Esophagus squamous epithelium (tissue), 5 donors: ENCODE measurements at places on chromosomes 5 and 9.
A peak's percentile ranks its signal among the peaks of the same experiment; 100 is the strongest.

DNA sequence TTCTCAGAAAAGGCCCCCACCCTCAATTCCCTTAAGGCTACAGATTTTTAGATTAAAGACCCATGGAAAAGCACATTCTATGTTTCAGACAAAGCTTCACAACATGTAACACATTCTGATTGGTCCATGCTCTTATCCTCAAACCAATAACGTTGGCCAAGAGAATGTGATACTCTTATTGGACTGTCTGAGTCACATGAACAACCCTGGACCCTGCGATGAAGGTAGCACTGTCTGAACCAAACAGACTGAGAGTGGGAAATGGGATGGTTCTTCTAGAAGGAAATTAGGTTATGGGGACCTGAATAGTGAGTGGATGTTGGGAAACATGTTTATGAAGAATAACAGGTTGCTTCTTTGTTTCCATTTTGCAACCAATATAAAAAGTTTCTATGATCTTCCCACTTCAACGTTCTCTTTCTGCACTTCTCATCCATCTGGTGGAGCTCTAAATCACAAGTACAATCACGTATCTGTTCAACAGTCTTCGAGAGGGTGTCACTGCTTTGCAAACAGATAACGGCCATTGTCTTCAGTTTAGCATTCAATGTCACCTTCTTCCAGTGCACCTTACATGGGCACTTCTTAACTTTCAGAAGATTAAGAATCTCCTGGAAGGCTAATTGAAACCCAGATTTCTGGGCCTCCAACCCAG, 81.6 kb downstream of the PTCH1 start:
- H3K4me1 ChIP-seq, result no peaks in the 10 kb centered on the region
- no peaks in the 10 kb centered on the region for H3K27me3 ChIP-seq
- no peak overlapping the region for H3K27ac ChIP-seq
- no peaks in the 10 kb centered on the region for H3K36me3 ChIP-seq
- H3K4me3 ChIP-seq, result no peak overlapping the region

DNA sequence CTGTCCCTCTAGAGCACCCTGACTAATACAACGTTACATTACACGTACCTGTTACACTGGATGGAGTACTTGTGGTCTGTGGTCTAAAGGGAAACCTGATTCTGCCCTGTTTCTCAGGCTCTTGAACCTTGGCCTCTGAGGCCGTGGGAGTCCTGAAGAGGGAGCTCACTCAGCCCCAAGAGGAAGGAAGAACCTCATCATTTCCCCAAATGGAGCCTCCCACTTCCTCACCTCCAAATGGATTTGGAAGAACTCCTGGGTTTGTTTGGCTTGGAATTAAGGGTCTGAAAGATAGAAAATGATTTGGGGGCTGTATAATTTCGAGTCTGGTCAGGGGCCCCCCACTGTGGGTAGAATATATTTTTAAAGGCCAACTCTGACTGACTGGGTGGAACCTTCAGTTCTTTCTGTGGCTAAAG, 200.2 kb downstream of the SEMA6A start:
- H3K36me3 ChIP-seq, result no peaks in the 10 kb centered on the region
- H3K27me3 ChIP-seq, result no peaks in the 10 kb centered on the region
- no peak for DNase-seq
- no peak overlapping the region for H3K4me3 ChIP-seq

- no peaks in the 10 kb centered on the region for H3K4me1 ChIP-seq
- peaks cover 33% of the 10 kb centered on the region for H3K36me3 ChIP-seq
- DNase-seq, result no peak
- H3K27me3 ChIP-seq, result no peaks in the 10 kb centered on the region
- H3K27ac ChIP-seq, result no peak overlapping the region
- H3K4me3 ChIP-seq, result no peak overlapping the region
These were observed 63.2 kb downstream of the TTLL11 start for GRCh38 chr9:122029898-122030297.

GRCh38 chr9:93679536-93680442, 103.4 kb downstream of the PHF2 start:
- H3K4me3 ChIP-seq, result no peak overlapping the region
- peaks cover 28% of the 10 kb centered on the region for H3K27me3 ChIP-seq
- no peaks in the 10 kb centered on the region for H3K4me1 ChIP-seq
- no peak overlapping the region for H3K27ac ChIP-seq

DNA sequence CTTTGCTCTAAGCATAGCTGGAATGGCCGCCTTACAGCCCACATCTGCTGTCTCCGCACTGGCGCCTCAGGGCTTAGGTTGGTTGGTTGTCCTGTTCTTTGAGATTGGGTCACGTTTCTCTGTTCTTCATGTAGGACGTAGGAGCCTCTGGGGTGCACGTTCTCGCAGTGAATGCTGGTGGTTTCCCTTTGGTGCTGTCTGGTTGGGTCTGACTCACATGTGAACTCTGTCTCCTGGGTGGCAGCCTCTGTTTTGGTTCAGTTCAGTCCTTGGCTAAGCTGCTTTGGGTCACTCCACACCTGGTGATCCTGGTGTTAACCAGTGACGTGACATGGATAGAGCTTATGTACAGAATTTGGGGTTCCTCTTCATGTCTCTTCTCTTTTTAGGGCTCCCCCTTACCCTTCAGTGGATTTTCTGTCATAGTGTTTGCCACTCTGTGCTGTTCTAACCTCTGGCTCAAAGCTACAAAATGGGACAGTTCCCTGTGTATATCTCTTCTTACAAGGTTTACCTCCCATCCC, 12.6 kb upstream of the LPCAT1 start:
- no peaks in the 10 kb centered on the region for H3K36me3 ChIP-seq
- H3K27me3 ChIP-seq, result no peaks in the 10 kb centered on the region
- peak overlapping the region; percentile 36 for H3K27ac ChIP-seq
- H3K4me1 ChIP-seq, result peaks cover 20% of the 10 kb centered on the region
- H3K4me3 ChIP-seq, result peak overlapping the region; percentile 14

DNA sequence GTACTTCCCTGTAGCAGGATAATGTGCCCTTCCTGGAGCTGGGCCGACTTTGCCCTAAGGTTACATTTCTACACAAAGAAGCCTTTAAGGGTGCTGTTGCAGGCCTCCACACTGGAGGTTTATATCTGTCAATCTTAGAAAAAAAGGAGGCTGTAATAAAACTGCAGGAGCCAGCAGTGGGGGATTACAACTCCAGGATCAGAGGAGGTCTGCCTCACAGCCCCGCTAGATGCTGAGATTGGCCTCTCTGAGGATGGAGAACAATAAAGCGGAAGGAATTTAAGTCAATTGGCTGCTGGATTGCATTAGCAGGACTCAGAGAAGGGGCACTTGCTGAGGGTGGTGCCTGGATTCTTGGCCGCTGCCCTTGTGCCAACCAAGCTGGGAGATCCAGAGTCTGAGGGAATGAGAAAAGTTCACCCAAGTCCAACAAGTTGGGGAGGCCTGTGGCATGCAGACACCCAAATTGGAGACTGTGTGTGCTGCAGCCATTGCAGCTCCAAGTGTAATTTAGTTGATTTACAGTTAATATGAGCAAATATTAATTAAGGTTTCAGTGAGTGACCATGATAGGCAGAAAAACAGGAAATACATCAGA, 99.0 kb upstream of the SSBP2 start:
- DNase-seq, result no peak
- H3K36me3 ChIP-seq, result no peaks in the 10 kb centered on the region
- H3K27me3 ChIP-seq, result no peaks in the 10 kb centered on the region
- H3K4me1 ChIP-seq, result peaks cover 73% of the 10 kb centered on the region
- peak overlapping the region; percentile 79 for H3K27ac ChIP-seq

- no peak overlapping the region for H3K4me3 ChIP-seq
- H3K4me1 ChIP-seq, result no peaks in the 10 kb centered on the region
- no peaks in the 10 kb centered on the region for H3K36me3 ChIP-seq
- no peaks in the 10 kb centered on the region for H3K27me3 ChIP-seq
- no peak for DNase-seq
These were observed 774.5 kb upstream of the RGMB start for GRCh38 chr5:97998941-97999340.

DNA sequence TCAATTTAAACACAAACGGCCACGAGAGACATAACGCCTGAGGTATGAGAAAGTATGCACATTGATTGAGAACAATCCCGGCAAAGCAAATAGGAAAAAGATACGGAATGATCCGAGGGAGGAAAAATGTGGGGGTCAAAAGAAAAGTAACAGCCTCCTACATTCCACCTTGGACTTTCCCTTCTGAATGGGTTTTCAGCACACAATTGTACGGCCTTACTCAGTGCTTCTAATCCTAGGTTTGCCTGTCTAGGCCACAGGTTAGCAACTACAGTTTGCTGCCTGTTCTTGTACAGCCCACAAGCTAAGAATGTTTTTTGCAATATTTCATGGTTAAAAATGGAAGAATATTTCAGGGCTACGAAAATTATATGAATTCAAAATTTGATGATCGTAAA, 46.2 kb upstream of the RNF20 start:
- H3K36me3 ChIP-seq, result no peaks in the 10 kb centered on the region
- H3K4me1 ChIP-seq, result peaks cover 2% of the 10 kb centered on the region
- no peak for DNase-seq
- H3K27ac ChIP-seq, result peak overlapping the region; percentile 93

GRCh38 chr9:127987103-127987614, 6.4 kb upstream of the EEIG1 start:
- H3K4me3 ChIP-seq, result no peak overlapping the region
- DNase-seq, result no peak
- peaks cover 44% of the 10 kb centered on the region for H3K4me1 ChIP-seq
- H3K27me3 ChIP-seq, result no peaks in the 10 kb centered on the region
- H3K27ac ChIP-seq, result peak overlapping the region; percentile 68
- no peaks in the 10 kb centered on the region for H3K36me3 ChIP-seq

DNA sequence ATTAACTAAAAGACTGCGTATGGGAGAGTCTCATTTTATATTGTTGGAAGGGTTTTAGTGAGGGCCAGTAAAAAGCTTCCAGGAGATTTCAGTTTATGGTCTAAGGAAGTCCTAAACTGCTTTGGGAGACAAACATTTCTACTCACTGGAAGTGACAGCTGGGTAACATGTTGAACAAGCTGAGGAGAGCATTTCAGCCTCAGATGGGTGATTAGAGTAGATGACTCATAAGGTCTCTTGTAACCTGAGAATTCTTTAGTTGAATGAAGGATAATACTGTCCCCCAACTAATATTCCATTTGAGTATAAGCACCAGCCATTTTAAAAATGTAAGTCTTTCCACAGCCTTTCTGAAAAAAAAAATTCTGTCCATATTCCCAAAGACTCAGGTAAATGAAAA, 218.0 kb upstream of the C9orf72 start:
- no peak overlapping the region for H3K27ac ChIP-seq
- H3K27me3 ChIP-seq, result no peaks in the 10 kb centered on the region
- H3K36me3 ChIP-seq, result no peaks in the 10 kb centered on the region
- no peak for DNase-seq
- no peaks in the 10 kb centered on the region for H3K4me1 ChIP-seq
- no peak overlapping the region for H3K4me3 ChIP-seq

DNA sequence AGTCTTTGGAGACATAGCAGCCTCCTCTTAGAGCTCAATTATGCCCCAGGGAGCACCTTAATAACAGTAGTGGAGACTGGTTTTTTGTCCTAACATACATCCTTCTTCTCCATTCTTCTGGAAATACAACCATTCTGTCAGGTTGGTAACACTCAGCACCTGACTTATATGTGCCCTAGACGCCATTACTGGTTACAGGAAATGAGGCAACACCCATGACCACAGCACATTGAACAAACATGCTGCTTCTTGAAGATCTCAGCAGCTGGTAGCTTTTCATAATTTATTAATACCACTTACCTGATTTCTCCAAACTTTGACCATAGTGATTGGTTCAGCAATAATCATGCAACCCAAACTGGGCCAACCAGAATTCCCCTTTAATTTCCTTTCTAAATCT, 25.1 kb upstream of the TRPM3 start:
- H3K4me3 ChIP-seq, result no peak overlapping the region
- H3K4me1 ChIP-seq, result no peaks in the 10 kb centered on the region
- no peak overlapping the region for H3K27ac ChIP-seq
- no peak for DNase-seq

- no peak for DNase-seq
- no peak overlapping the region for H3K27ac ChIP-seq
- H3K36me3 ChIP-seq, result no peaks in the 10 kb centered on the region
- no peaks in the 10 kb centered on the region for H3K27me3 ChIP-seq
- H3K4me1 ChIP-seq, result no peaks in the 10 kb centered on the region
These were observed 461.3 kb upstream of the RORB start for GRCh38 chr9:74035786-74036185.

DNA sequence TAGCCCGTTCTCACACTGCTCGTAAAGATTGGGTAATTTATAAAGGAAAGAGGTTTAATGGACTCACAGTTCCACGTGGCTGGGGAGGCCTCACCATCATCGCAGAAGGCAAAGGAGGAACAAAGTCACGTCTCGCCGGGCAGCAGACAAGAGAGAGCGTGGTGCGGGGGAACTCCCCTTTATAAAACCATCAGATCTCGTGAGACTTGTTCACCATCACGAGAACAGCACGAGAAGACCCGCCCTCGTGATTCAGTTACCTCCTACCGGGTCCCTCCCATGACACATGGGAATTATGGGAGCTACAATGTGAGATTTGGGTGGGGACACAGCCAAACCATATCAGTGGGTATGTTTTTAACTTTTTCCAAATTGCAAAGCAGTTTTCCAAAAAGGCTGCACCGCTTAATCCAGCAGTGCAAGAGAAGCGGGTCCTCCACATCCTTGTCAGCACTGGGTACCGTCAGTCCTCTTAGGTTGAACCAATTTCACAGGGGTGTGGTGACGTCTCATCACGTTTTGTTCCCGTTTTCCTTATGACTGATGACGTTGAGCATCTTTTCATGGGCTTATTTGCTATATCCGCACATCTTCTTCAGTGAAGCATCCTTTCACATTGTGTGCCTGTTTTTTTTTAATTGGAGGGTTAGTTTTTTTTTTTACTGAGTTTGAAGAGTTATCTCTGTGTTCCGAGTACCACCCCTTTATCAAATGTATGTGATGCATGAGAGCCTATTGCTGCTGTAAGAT, 8.0 kb upstream of the FCN2 start:
- H3K36me3 ChIP-seq, result no peaks in the 10 kb centered on the region
- H3K4me1 ChIP-seq, result no peaks in the 10 kb centered on the region
- peaks cover 3% of the 10 kb centered on the region for H3K27me3 ChIP-seq
- no peak overlapping the region for H3K27ac ChIP-seq

GRCh38 chr5:179794171-179794570, 385 bp downstream of the LTC4S start:
- H3K27ac ChIP-seq, result peak overlapping the region; percentile 81
- H3K27me3 ChIP-seq, result no peaks in the 10 kb centered on the region
- peaks cover 11% of the 10 kb centered on the region for H3K36me3 ChIP-seq
- DNase-seq, result no peak
- H3K4me1 ChIP-seq, result peaks cover 41% of the 10 kb centered on the region

- DNase-seq, result no peak
- no peak overlapping the region for H3K4me3 ChIP-seq
- no peaks in the 10 kb centered on the region for H3K27me3 ChIP-seq
- H3K4me1 ChIP-seq, result peaks cover 7% of the 10 kb centered on the region
- no peak overlapping the region for H3K27ac ChIP-seq
These were observed 63.6 kb downstream of the CCDC192 start for GRCh38 chr5:127766676-127767335.

GRCh38 chr5:101677961-101678360, 618.1 kb downstream of the SLCO4C1 start:
- H3K36me3 ChIP-seq, result no peaks in the 10 kb centered on the region
- no peaks in the 10 kb centered on the region for H3K4me1 ChIP-seq
- no peaks in the 10 kb centered on the region for H3K27me3 ChIP-seq
- H3K27ac ChIP-seq, result no peak overlapping the region
- no peak for DNase-seq
